T-helper 17 cell (primary cell): ENCODE measurements at places on chromosomes 13 and 19. TPM values are rescaled to one million over a fixed set of nuclear protein-coding genes. Genes with fewer than 3 reads are reported as not detected.

GRCh38 chr19:10892256-10892655 is 20.9 kb downstream of the CARM1 start:
- H3K27ac ChIP-seq = no peak overlapping the region
- H3K27me3 ChIP-seq = no peaks in the 10 kb centered on the region
- H3K4me1 ChIP-seq = peaks cover 15% of the 10 kb centered on the region

DNA sequence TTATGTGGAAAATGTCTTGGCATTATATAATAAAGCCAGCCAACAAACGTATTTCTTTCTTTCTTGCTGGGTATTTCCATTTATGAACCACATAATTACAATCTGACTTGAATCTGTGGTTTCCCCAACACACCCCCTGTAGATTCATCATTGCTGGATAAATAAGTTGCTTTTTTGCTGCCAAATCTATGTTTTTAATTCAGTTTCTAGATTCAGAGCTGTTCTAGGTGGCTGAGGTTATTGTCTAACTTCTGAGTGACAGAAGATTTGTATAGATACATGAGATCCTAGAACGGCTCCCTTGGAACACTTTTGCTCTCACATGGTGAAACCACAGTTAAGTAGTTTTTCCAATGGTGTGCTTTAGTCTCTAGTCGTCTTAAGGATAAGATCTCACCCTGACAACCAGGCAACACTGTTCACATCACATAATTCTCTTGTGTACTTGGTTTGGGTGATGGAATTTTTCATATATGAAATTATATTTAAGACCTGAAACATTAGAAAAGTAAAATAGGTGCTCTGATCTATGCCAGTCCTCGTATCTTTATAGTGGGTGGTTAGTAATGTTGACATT is 239.1 kb downstream of the KLF12 start:
- H3K27ac ChIP-seq = peak overlapping the region; percentile 69
- H3K36me3 ChIP-seq = peaks cover 5% of the 10 kb centered on the region
- peaks cover 40% of the 10 kb centered on the region for H3K4me1 ChIP-seq

- no peak overlapping the region for H3K4me3 ChIP-seq
- DNase-seq = no peak
- no peaks in the 10 kb centered on the region for H3K27me3 ChIP-seq
- H3K27ac ChIP-seq = peak overlapping the region; percentile 53
Measured at GRCh38 chr19:47161876-47162489, 31.3 kb downstream of the SAE1 start.

ZNF844 gene
- 9.7 TPM for total RNA-seq

TEAD2 gene
- total RNA-seq = not detected
